ENCODE measurements at places on chromosomes 1 and 21.

- no peak for DNase-seq
These were observed 152.4 kb downstream of the PRDM16 start for GRCh38 chr1:3221112-3222041.

GRCh38 chr1:37096523-37096922 lies 62.2 kb upstream of the GRIK3 start:
- no peak for DNase-seq

GRCh38 chr21:34884346-34884929 lies 164.7 kb downstream of the RUNX1 start:
- no peak for DNase-seq

DNA sequence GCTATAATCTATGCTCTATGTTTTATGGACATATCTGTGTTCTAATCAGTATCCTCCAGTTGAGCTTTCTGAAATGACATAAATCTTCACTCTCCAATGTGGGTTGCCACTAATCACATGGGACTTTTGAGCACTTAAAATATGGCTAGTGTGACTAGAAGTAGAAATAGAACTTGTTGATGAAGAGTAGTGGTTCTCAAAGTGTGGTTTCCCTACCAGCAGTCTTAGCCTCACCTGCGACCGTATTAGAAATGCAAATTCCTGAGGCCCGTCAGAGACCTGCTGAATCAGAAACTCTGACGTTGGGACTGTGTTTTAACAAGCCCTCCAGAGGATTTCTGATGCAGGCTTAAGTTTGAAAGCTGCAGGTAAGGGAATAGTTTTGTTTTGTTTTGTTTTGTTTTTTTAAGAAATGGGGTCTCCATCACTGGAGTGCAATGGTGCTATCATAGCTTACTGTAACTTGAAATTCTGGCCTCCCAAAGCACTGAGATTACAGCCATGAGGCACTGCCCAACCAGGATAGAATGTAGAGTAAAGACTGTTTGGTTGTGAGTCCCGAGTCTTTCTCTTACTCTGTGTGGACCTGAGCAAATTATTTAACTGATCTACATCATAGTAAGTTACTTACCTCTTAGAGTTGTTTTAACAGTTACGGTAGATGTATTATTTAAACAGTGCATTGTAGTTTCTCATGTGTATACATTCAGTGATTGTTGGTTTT lies 21.7 kb downstream of the GLRX2 start:
- no peak for DNase-seq

GRCh38 chr1:36863500-36863899 lies 170.8 kb downstream of the GRIK3 start:
- no peak for DNase-seq

GRCh38 chr1:162218546-162218945 lies 149.1 kb downstream of the NOS1AP start:
- DNase-seq: no peak

DNA sequence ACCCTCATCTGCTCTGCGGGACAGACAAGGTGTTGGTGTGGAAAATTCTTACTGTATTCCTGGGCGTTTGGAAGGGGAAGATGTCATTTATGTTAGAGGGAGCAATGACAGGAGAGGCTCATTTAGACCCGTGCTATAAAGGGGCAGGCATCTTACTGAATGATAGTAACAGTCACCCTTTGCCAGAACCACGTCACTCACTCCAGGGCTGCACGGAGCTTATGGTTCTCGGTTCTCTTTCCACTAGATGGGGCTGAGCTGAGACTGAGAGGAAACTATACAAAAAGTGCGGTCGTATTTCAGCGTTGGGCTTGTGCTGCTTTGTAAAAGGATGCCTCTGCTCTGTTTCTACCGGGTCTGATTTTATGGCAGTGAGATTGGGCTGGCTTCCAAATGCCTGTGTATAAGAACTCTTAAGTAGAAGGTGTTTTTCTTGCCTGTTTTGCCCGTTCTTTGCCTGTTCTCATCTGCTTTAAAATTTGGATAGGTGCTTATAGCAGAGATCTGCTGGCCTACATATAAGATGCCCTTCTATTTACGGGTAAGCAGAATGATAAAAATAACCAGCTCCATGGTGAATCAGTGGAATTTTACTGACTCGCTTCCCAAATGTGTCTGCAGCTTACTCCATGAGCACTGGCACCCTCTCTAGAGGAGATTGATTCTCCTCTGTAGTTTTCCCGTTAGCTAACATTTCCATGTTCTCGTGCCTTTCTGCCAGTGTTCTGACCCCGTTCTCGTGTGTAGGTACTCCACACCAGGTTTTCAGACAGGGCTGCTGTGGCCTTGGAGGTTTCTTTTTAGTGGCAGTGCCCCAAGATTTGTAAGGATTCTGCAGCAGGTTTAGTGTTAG lies 55.9 kb downstream of the MRPS6 start:
- no peak for DNase-seq

- DNase-seq: peak; percentile 91
These were observed 569 bp downstream of the ATF3 start for GRCh38 chr1:212608959-212609700.

DNA sequence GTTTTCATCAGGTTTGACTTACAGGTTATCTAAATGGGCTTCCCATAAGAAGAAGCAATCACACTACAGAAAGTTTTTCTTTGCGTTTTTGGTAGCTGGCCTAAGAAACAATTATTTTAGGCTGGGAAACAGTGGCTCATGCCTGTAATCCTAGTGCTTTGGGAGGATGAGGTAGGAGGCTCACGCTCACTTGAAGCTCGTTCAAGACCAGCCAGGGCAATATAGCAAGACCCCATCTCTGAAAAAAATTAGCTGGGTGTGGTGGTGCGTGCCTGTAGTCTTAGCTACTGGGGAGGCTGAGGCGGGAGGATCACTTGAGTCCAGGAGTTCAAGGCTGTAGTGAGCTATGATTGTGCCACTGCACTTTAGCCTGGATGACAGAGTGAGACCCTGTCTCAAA lies 1.6 kb upstream of the REN start:
- no peak for DNase-seq

DNA sequence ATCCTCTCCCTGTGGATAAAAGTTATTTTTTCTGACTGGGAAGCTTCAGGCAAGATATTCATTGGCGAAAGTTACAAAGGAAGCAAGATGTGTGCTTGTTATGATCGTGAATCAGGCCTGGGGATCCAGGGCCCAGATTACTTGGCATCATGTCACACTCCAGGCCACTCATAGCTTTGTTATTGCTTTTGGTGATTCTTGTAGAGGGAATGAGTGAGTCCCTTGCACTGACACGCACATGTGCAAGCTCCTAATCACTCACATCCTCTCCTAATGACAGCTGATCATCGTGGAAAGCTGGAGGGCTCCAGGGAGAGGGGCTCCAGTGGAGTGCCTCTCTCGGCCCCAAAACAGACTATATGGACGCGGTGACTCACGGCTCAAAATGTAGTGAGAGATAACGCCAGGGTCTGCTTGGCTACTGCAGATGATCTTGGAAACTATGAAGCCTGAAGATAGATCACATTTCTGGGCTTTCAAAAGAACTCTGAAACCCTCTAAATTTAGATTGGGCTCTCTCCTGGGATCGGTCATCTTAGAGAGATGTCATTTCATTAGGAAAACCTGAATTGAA lies 481.1 kb upstream of the USP24 start:
- no peak for DNase-seq

- DNase-seq: no peak
These were observed 99.1 kb downstream of the CLEC20A start for GRCh38 chr1:178397678-178398077.

- peak; percentile 14 for DNase-seq
These were observed 2.0 kb upstream of the PIP5K1A start for GRCh38 chr1:151196292-151196800.

- DNase-seq: peak; percentile 30
These were observed 378.0 kb upstream of the VAMP3 start for GRCh38 chr1:7393136-7393535.

Data from mesenteric fat pad (tissue), 1 donor.